OCI-LY7 (cell line): ENCODE measurements at places on chromosomes 12 and 14.

GRCh38 chr12:56161690-56162351, 3.7 kb downstream of the MYL6 start:
- no peak for DNase-seq

- DNase-seq = no peak
These were observed 160.0 kb downstream of the FBXL14 start for GRCh38 chr12:1434296-1434955.

GRCh38 chr12:44709166-44709565, 166.9 kb downstream of the NELL2 start:
- no peak for DNase-seq

DNA sequence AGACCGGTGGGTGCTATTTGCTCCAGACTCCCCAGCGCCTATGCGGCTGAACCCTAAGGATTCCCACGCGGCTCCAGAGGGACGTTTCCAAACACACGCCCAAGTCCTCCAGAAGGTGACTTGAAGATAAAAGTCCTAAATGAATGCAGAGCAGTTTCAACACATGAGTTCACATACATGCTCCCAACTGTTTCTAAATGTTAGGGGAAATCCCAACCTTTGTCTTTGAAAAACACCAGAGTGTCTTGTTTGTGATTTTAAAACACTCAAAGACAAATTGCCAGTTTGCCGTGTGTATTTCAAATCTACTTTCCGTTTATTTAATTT, 252.9 kb upstream of the SFSWAP start:
- DNase-seq = no peak

GRCh38 chr12:82144505-82144904, 213.7 kb downstream of the CCDC59 start:
- DNase-seq = no peak

DNA sequence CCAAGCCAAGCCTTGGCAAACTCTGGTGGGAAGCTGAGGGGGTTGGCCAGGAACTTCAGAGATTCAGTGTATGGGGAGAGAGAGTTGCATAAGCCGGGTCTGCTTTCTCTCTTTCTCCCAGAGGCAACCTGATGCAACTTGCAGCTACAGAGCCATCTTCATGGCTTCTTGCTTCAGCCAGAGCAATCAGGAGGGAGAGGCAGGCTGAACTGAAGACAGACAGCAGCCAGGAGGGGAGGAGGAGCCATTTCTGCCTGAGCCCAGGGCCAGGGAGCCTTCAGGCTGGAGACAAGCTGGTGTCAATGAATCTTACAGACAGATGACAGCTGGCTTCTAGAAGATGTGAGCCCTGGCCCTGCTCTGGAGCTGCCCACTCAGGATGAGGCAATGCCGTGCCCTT, 18.7 kb downstream of the NPC2 start:
- DNase-seq = no peak
